ENCODE measurements at places on chromosomes 2 and 18.

DNA sequence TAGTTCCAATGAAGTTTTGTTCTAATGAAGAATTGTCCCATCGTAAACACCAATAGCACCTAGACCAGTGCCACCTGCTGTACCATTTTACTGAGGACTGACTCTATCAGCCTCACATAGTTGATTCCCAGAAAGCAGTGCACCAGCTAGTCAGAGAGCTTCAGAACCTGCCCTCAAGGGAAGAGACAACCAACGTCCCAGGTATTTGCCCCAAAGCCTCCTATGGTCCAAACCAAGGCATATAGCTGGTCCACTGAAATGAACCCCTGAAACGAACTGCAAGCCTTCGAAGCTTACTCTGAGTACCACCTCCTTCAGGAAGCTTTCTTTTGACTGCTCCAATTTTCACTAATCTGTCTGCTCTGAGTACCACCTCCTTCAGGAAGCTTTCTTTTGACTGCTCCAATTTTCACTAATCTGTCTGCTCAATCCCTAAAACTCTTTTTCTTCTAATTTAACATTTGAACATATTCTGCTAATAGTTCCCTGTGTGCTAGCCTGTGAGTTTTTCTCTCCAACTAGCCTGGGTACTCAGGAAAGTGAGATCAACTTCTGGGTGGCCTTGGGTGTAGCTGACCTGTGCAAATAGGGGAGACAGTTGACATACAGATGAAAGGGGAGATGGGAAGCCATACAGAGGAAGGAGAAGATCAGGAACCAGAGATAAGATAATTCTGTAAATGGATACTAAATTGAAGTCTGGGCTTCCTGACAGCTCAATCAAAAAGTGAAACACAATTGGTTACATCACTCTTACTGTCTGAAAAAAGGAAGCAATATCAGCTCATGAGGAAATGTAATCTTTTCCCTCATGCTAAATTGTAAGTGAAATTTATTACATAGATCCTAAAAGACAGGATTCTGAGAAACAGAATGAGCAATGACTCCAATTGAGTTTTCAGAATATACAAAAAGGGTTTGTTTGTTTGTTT lies 33.5 kb upstream of the EML4 start:
- DNase-seq, result no peak

DNA sequence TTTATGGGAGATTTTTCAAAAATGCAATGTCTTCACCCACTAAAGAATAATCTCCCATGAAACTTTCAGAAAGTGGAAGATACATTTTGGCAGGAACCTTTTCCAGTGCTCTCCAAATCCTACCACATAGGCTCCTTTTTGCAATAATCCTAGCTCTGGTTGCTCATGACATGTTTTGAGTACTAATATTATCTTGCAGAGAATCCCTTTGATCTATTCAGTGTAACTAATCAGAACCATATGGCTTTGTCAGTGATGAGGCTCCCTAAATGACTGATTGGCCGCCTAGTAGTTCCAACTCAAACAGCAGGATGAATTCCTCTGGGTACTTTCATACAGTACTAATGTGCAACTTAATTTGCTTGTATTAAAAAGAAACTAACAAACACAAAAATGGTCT lies 544.0 kb upstream of the FAM98A start:
- no peak for DNase-seq

- DNase-seq, result no peak
These were observed 17.8 kb upstream of the SULT1C2 start for GRCh38 chr2:108270768-108271506.

- DNase-seq, result no peak
These were observed 80.1 kb downstream of the SOCS6 start for GRCh38 chr18:70368903-70369302.

GRCh38 chr2:158762336-158762735 lies 32.8 kb upstream of the DAPL1 start:
- DNase-seq, result no peak

DNA sequence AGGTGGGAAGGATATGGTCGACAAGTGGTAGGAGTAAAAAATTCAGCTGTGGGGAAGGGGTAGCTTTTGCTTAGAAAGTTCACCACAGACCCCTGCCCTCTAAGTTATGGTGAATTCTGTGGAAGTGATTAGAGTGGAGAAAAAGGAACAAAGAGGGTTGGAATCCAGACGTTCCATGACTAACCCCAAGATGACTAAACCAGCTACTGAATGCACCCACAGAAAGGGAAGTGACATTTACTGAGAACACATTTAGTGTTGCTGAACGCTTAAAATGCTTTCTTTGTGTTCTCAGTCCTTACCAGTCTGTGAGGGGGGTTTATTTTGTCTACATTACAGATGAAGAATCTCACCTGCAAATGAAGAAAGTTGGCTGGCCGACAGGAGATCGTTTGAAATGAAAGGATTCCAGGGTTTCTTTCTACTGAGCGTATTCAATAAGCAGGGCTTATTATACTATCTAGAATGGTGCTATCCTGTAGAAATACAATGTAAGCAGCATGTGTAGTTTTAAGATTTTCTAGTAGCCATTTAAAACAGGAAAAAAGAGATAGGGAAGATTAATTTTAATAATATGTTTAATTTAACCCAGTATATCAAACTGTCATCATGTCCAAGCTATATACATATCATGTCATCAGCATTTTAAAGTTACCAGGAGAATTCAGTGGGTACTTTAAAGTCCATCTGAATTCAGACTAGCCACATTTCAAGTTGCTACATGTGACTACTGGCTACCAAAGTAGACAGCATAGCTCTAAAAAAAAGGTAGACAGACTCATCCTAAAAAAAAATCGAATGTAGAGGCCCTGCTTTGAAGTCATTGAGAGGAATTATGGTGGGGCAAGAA lies 60.1 kb downstream of the LIMS1 start:
- DNase-seq, result no peak

GRCh38 chr18:79855147-79855933 lies 57.6 kb downstream of the KCNG2 start:
- no peak for DNase-seq

DNA sequence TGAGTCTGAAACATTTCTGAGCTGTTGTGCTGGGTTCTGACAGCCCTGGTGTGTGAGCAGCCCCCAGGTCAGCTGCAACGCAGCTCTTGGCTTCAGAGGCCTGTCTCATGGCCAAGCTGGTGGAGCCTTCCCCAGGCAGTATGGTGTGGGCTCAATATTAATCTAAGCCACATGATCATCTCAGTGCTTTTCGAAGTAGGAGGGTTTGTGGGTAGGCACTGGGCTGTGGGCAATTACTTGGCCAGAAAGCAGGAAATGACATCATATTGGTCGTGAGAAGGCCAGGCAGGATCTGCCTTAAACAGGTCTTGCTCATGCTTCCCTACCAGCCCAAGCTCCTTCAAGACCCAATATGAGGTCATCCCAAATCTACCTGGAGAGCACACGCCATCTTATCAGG lies 26.9 kb downstream of the LOXHD1 start:
- DNase-seq, result no peak
